NCI-H345 (cell line): ENCODE measurements at places on chromosomes 2 and 18.

- DNase-seq, result peak; percentile 93
Observed at GRCh38 chr2:72887740-72888437, 681 bp downstream of the SPR start.

- no peak for DNase-seq
Observed at GRCh38 chr2:238635647-238636051, 208.9 kb downstream of the ASB1 start.

- no peak for DNase-seq
Observed at GRCh38 chr18:9066817-9067306, 35.6 kb upstream of the NDUFV2 start.

GRCh38 chr2:54866179-54866578, 142.7 kb downstream of the EML6 start:
- DNase-seq, result no peak

DNA sequence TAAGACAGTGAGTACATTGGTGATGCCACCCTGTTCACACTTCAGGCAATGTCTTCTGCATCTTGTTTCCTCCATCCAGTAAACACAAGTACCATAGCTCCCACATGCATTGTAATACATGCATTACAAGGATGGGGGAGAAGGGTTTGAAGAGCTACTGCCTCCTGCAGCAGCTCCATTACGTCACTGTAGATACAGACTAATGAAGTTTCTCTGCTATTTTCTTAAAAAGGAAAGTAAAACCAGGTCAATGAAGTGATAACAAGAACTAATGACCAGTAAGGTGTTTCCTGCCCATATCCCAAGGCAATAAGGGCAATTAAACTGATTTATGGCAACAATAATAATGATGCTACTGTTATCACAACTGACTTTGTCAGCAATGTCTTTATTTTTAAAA, 18.2 kb upstream of the BBS5 start:
- DNase-seq, result no peak

DNA sequence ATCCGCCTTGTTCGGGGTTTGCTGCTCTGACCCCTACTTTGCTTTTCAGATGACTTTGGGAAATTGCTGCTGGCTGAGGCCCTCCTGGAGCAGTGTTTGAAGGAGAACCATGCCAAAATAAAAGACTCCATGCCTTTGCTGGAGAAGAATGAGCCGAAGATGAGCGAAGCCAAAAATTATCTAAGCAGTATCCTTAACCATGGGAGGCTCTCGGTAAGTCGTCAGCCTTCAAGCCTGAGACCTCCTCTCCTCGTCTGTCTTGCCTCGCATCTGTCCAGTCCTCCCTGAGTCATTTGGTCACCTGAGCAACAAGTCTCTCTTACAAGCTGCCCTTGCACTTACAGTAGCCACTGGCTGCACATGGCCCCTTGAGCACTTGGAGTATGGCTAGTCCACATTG, 34.7 kb upstream of the MCFD2 start:
- no peak for DNase-seq

- DNase-seq, result no peak
Observed at GRCh38 chr2:90069290-90069894, 1377.9 kb downstream of the RPIA start.

GRCh38 chr2:7102826-7103225, 185.6 kb downstream of the RNF144A start:
- peak; percentile 86 for DNase-seq

GRCh38 chr2:155256803-155257202, 558.3 kb downstream of the KCNJ3 start:
- DNase-seq, result no peak

DNA sequence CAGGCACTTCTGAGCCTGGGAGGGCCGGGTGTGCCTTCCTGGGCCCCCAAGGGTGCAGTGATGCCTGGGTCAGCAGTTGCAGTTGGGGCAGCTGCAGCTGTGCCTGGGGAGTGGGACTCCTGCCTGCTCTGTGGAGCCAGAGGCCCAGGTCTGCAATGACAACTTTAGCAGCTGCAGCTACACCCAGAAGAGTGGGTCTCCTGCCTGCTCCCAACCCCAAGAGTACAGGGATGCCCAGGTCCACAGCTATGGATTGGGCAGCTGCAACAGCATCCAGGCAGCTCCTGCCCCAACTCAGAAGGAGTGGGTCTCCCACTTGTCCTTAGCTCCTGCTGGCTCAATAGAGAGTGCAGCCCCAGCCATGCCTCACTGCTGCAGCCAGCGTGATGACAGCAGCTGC, 73.0 kb upstream of the ST3GAL5 start:
- no peak for DNase-seq

DNA sequence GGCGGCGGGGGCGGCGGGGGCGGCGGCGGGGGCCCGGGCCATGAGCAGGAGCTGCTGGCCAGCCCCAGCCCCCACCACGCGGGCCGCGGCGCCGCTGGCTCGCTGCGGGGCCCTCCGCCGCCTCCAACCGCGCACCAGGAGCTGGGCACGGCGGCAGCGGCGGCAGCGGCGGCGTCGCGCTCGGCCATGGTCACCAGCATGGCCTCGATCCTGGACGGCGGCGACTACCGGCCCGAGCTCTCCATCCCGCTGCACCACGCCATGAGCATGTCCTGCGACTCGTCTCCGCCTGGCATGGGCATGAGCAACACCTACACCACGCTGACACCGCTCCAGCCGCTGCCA, 644 bp downstream of the ONECUT2 start:
- peak; percentile 46 for DNase-seq

GRCh38 chr2:192940767-192941166, 746.0 kb upstream of the TMEFF2 start:
- DNase-seq, result no peak

GRCh38 chr2:117763804-117764203, 50.7 kb upstream of the DDX18 start:
- no peak for DNase-seq

GRCh38 chr2:25453199-25453905, 111.6 kb upstream of the DNMT3A start:
- no peak for DNase-seq
